Activated naive CD4-positive, alpha-beta T cell treated with anti-CD3 and anti-CD28 coated beads, Interleukin-2, amount 10 ng/mL, durations not matched to agents 5 hours and 36 hours (primary cell): ENCODE measurements at places on chromosomes 5 and 9. TPM values are rescaled to one million over a fixed set of nuclear protein-coding genes. Genes with fewer than 3 reads are reported as not detected.

Gene FSTL4
- total RNA-seq = not detected

Gene PCDHA4
- total RNA-seq = not detected

Gene ZNF483
- 2.8 TPM for total RNA-seq

Gene TRMT10B
- 14.6 TPM for total RNA-seq

Gene TPPP
- 0.05 TPM for total RNA-seq

Gene OLFML2A
- total RNA-seq = not detected

Gene CCDC183
- total RNA-seq = 0.46 TPM

Gene SPATA31E1
- not detected for total RNA-seq

Gene FAM153A
- 40.4 TPM for total RNA-seq

Gene IFNA21
- total RNA-seq = not detected

Gene OR2V1
- total RNA-seq = not detected

Gene SERF1A
- total RNA-seq = 7.5 TPM

Gene PCDHA6
- not detected for total RNA-seq

Gene PAEP
- not detected for total RNA-seq

Gene SLC6A3
- total RNA-seq = not detected

Gene IL9
- not detected for total RNA-seq

Gene PALM2AKAP2
- total RNA-seq = not detected

Gene C5orf34
- total RNA-seq = 9.6 TPM

Gene ENTPD8
- not detected for total RNA-seq

Gene FOXD4L6
- 0.10 TPM for total RNA-seq

Gene LRRC70
- total RNA-seq = 0.91 TPM

Gene MARVELD2
- total RNA-seq = 0.30 TPM

Gene CEP78
- 42.3 TPM for total RNA-seq

Gene FGD3
- 143 TPM for total RNA-seq

Gene RETREG1
- total RNA-seq = 48.6 TPM

Gene SMIM32
- total RNA-seq = not detected

Gene CEP72
- total RNA-seq = 22.5 TPM

Gene SPINK13
- not detected for total RNA-seq

Gene PCDHGA7
- not detected for total RNA-seq

Gene NOXA1
- 1.0 TPM for total RNA-seq

Gene ADAMTSL2
- total RNA-seq = not detected

Gene CDC25C
- 11.1 TPM for total RNA-seq

Gene GPX3
- not detected for total RNA-seq

Gene NDFIP1
- 83.4 TPM for total RNA-seq

Gene BARHL1
- total RNA-seq = not detected

Gene HAVCR1
- total RNA-seq = 4.7 TPM

Gene ZBED3
- 2.6 TPM for total RNA-seq

Gene B4GALT1
- 44.5 TPM for total RNA-seq

Gene SLCO4C1
- total RNA-seq = 0.31 TPM

Gene TMEM232
- total RNA-seq = 0.68 TPM

Gene ADGRD2
- total RNA-seq = not detected

Gene HMCN2
- total RNA-seq = not detected

Gene WDR31
- total RNA-seq = 0.96 TPM

Gene SCGB3A2
- total RNA-seq = not detected

Gene TAF11L5
- not detected for total RNA-seq

Gene GBGT1
- 4.7 TPM for total RNA-seq

Gene RARS1
- 66.1 TPM for total RNA-seq

Gene SLC34A3
- total RNA-seq = not detected

Gene CAMSAP1
- 23.8 TPM for total RNA-seq

Gene SLC36A2
- not detected for total RNA-seq

Gene CER1
- not detected for total RNA-seq
